Effector CD4-positive, alpha-beta T cell (primary cell): ENCODE measurements at places on chromosomes 6 and 20.

GRCh38 chr6:165653196-165653595 lies 9.8 kb downstream of the PDE10A start:
- no peak for DNase-seq

- no peak for DNase-seq
These were observed 87.1 kb upstream of the HEY2 start for GRCh38 chr6:125662296-125662695.

DNA sequence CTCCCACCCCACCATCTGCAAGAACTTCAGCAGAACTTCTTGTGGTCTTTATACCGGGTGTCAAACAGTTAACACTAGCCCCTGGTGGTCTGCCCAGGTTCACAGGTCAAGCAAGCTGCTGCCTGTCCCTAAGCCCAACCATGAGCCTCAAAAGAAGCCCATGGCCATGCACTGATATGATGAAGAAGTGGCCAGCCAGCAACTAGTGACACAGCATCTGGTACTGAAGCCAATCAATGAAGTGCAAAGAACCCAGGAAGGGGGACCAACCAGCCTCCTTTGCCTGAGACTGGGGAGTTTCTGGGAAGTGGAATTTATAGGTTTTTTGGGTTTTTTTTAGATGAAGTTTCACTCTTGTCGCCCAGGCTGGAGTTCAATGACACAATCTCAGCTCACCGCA lies 127.8 kb downstream of the MAFB start:
- no peak for DNase-seq

DNA sequence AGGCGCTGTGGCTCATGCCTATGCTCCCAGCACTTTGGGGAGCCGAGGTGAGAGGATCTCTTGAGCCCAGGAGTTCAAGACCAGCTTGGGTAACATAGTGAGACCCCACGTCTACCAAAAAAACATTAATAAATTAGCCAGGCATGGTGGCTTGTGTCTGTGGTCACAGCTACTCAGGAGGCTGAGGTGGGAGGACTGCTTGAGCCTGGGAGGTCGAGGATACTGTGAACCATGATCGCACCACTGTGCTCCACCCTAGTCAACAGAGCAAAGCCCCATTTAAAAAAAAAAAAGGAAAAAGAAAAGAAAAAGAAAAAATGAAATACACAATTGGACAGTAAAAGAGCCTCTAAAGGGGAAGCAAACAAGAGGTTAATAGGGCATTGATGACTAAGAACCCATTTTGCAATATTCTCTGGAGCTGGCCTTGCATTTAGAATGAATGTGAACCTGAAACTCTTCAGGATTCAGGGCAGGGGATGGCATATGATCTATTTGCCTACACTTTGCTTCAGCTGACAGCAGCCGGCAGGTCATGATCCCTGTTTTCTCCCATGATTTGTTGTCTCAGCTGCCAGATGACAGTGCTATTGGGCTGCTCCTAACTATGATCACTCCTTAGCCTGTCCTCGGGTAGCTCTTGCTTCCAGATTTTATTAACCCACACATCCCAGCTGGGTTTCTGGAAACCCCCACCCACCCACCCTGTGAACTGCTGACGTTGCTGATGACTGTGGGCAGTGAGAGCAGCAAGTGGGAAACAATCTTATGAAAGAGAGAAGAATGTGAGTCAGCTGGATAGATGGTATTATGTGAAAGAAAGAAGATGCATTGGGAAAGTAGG lies 83.8 kb upstream of the ELOVL5 start:
- DNase-seq = no peak

- no peak for DNase-seq
These were observed 4.2 kb downstream of the HACE1 start for GRCh38 chr6:104855507-104855906.

- DNase-seq = no peak
These were observed 7.8 kb upstream of the PNISR start for GRCh38 chr6:99432877-99433276.

- no peak for DNase-seq
These were observed 11.5 kb downstream of the HLA-DPA1 start for GRCh38 chr6:33061987-33062386.

DNA sequence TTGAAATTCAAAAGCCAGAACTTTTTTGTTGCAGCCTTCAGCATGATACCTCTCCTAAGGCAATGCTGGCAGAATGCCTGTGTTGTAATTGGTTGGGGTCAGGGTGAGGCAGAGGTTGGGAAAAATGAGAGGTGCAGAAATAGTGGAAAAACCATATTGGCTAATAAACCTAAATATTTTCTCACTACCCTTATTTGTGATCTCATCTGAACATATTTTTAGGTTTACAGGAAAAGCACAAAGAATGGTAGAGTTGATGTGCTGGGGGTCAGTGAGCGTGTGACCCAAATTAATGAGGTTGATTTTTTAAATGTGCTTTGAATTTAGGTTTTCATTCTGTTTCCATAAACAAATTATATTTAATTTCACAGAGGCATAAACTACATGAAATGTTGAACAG lies 437.3 kb downstream of the HDGFL1 start:
- DNase-seq = no peak
